ENCODE measurements at places on chromosomes 5 and 9.

- DNase-seq = peak; percentile 91
These were observed 644 bp upstream of the CTNNAL1 start for GRCh38 chr9:109013679-109014607.

DNA sequence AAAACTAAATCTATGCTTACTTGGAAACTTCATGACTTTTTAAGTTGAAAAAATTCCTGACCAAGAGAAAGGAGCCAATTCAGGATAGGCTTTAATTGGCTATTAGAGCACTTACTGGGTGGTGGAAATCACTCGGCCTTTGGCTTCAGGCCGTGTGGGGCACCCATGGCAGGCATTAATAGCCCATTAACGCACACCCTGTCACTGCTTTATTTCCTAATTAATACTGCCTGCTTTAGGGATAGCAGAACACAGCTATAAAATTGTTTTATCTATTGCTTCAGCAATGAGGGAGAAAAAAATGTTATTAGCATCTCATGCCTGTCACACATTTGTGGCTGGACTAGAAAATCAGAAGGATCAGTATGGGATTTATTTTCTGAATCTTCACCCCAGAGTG is 58.1 kb downstream of the PSAT1 start:
- no peak for DNase-seq

DNA sequence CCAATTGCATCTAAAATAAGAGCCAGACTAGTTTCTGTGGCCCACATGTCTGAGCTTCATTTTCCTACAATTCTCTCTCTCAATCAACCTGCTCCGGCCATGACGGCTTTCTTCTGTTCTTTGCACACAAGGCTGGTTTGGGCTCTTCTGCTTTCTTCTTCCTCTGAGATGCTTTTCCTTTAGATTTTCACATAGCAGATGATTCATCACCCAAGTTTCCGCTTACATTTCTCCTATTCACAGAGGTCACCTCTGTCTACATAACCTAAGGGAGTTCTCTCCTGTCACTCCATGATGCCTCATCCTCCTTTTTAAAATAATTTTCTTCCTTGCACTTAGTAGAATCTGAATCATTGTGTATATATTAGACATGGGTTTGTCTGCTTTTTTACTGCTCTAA is 334.6 kb upstream of the TUSC1 start:
- DNase-seq = peak; percentile 17

DNA sequence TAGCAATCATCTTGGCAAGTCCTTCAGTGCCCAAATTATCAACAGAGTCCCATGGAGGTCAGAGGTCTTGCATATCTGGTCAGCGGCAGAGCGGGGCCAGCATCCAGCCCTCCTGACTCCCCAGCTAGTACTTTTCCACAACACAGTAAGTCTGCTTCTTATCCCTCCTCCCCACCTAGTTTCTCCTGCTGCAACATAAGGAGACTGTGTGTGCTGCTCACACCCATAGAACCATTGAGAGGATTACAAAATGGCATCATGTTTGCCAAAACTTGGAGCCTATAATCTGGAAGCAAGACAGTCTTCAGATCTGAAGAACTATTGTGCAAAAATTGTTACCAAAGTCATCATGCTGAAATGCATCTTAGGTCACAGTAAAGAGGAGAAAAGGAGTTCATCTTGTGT is 125.8 kb upstream of the ZNF366 start:
- DNase-seq = no peak

DNA sequence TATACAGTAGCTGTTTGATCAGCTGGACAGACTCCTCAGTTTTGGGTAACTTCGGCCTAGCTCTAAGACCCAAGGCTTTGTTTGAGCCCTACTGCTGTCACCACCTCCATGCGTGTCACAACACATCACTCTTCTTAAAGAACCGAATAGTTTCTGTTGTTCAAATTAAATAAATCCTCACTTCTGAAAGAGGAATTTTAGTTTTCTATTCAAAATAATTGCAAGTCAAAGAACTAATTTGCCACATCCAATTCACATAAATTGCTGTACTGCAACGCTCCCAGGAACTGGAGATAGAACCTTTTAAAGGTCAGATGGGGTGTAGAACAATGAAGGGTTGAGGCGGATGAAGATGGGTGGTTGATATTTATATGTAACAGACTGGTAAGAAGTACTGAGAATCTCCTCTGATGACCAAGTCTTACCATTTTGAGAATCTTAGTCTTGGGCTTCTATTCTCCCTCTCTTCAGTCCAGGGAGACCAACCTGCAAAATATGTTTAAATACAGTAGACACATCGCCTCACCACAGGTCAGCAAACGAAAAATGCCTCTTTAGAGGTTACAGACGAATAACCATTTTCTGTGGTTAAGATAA is 1.6 kb downstream of the NREP start:
- no peak for DNase-seq

DNA sequence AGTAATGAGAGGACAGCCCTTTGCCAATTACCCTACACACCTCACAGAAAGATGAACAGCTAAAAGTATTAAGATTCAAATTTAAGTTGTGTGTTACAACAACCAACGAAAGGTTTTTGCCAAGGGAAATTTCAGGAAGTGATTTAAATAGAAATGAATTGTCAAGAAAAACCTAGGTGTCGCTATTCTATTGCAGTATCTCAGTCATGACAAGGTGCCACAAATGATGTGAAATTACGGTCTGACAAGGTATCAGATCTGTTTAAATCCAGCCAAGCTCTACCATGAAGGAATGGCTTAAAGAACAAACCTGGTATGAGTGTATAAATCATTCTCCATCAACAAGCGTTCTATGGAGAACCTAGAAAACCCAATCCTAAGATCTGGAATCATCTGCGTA is 189.7 kb downstream of the ATPSCKMT start:
- no peak for DNase-seq

DNA sequence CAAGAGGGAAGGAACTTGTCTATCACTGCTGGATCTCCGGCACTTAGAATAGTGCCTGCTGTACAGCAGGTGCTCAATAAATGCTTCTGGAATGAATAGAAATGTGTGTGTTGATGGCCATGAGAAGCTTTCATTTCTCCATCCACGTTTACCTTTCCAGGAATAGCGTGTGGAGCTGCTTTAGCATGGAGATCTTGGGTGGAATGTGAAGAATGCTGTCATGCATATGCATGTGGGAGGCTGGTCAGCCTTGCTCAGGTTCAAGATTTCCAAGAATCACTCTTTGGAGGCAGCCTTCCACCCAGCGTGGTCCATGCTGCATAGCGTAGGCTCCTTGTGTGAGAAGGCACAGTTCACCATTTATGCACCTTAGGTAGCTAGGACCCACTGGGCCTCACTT is 19.2 kb downstream of the COL15A1 start:
- peak; percentile 55 for DNase-seq

GRCh38 chr5:14249258-14250082 is 106.3 kb downstream of the TRIO start:
- no peak for DNase-seq

- DNase-seq = no peak
These were observed 69.8 kb downstream of the MRPL36 start for GRCh38 chr5:1729641-1730486.

DNA sequence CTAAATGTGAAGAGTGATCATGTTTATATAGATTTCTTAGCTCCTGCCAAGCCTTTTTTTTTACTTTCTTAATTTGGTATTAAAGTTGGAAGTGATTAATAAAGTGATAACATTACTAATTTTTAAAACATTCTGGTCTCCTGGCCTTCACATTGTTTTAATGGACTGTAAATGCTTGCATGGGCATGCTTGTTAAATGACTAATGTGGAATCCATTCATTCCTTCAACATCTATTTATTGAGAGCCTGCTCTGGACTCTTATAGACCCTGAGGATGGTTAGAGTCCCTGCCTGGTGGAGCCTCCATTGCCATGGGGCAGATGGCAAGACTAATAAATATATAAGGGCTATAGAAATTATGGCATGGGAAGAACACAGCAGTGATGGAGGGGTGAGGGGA is 103.5 kb downstream of the NTRK2 start:
- peak; percentile 90 for DNase-seq

- DNase-seq = peak; percentile 17
These were observed 28.4 kb downstream of the MTX3 start for GRCh38 chr5:79962575-79963222.

GRCh38 chr9:124593200-124593599 is 86.0 kb upstream of the NR5A1 start:
- DNase-seq = peak; percentile 19

DNA sequence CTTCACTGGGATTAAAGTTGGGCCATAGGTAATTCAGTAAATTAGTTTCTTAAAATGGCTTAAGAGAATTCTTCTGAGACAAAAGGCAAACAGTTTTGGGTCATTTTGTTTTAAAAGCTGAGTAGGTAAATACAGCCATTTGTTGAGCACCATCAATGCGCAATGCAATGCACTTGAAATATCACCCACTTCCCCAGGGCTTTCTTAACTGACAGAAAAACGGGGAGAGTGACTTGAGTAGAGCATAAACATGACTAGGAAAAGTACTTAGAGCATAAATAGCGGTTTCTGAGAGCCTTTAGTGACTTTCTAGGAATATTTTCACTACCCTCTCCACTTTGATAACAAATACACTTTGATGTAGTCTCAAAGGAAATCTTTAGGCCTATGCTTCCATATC is 27.2 kb downstream of the MLANA start:
- DNase-seq = no peak

DNA sequence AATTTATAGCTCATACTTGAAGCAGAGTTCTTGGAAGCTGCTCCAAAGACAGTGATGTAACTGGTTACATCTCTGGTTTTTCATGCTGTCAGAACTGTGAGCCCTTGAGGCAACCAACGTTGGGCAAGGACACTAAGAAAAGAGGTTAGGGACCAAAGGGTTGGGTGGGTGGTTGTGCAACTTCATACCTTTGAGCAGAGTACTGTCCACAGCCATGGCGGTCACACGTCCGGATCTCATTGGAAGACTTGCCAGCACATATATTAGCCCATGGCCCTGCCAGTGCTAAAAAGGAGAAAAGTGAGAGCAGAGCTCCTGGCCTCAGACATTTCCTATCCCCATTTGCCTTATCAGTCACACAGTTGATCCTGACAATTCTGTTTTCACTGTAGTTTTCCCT is 2.1 kb downstream of the LECT2 start:
- no peak for DNase-seq

GRCh38 chr5:76720988-76721569 is 5.2 kb downstream of the F2R start:
- DNase-seq = no peak

- no peak for DNase-seq
These were observed 52.0 kb upstream of the RANBP6 start for GRCh38 chr9:6067426-6067825.

DNA sequence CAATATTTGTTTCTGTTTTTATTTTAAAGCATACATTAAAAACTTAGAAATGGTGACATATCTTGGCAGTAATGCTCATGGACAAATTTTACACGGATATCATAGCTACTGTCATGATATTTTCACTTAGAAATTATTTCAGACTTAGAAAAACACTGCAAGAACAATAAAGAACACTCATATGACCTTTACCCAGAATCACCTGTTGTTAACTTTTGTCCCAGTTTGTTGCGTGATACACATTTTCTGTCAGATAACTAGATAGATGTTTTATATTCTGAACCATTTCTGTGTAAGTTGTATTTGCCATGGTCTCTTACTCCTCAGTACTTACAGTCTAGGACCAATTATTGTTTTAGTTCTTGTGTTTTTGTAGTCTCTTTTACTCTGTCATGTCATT is 3.6 kb upstream of the LRRC70 start:
- DNase-seq = no peak

DNA sequence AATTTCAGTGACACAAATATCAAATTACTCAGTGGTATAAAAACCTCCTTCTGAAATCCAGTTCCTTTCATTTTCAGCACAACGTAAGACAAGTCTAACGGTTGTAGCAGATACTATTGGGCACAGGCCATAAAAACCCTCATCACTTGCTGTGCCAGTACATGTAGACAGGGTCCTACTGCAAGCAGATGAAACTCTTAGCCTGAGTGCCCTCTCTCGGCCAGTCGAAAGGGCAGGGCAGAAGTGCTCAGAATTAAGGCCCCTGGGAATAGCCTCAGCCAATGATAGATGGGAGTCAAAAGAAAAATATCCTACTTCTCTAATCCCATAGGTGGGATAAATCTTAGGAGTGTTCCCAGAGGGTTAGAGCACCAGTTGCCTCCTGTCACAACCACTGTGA is 168.5 kb upstream of the FER start:
- DNase-seq = no peak

DNA sequence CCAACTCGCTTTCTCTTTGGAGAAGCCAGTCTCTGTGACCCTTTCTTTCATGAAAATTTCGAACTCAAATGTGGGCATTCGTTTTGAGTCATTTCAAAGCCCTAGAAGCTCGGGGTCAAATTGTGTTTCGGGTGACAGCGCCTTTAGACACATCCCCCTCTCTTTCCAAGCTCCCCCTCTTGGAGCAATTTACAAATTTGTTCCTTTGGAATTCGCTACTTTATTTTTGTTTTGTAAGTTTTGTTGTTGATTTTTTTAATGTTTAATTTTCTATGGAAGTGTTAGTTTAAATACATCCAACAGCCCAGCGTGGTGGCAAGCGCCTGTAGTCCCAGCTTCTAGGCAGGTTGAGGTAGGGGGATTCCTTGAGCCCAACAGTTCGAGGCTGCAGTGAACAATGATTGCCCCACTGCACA is 4.6 kb upstream of the BARX1 start:
- no peak for DNase-seq

DNA sequence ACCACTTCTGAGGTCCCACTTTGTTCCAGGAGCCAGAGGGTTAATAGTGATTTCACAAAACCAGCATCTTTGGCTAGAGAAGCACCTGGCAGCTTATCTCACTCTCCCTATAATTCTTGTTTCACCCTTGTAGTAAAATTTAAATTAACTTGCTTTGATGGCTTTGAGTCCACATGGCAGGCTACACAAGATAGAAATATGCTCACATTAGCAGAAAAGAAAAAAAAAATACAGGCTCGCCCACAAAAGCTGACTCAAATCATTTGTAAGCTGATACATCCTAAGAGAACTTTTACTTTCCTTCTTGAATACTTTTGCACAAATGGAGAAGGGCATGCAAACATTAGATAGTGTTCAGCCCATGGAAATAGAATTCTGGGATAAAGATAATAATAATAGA is 36.2 kb downstream of the TNFSF15 start:
- peak; percentile 29 for DNase-seq

DNA sequence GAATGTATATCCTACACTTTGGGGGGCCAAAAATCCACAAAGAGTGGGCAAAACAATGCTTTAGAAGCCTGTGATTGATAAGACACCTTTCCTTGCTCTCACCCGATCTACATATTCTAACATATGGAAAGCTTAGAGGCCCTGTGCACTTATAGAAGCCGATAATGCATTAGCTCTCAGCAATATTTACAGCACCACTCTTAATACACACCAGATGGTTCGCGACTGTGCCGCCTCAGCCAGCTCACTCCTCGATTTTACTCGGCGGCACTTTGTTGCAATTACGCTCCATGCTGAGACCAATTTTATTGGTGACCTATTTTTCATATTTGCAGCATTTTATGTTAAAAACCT is 18.8 kb downstream of the NR2F1 start:
- peak; percentile 39 for DNase-seq

- DNase-seq = no peak
These were observed 197.7 kb downstream of the MCTP1 start for GRCh38 chr5:95086927-95087815.

DNA sequence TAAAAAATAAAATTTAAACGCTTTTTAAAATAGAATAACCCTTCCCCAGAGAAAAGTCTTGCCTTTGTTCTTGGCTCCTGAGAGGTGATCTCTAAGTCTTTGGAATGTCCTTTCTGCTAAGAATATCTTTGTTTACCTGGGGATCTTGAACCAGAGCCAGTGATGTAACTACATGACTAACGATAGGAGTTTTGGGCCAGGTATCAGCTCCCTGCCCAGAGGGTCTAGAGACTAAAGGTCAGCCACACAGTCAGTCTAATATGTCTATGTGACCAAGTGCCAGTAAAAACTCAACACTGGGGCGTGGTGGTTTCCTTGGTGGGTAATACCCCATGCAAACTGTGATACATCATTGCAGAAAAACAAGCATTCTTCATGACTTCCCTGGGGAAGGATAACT is 1351.9 kb upstream of the C9orf72 start:
- DNase-seq = no peak
